Stimulated activated memory B cell treated with anti-CD40 and anti-IgM and Interleukin-4, amounts not matched to agents 10 μg/mL and 1 μg/mL and 100 μg/mL, for 72 hours (primary cell): ENCODE measurements at places on chromosomes 2 and 18.

GRCh38 chr18:63590373-63590772 lies 3.2 kb downstream of the SERPINB13 start:
- ATAC-seq, result no peak

DNA sequence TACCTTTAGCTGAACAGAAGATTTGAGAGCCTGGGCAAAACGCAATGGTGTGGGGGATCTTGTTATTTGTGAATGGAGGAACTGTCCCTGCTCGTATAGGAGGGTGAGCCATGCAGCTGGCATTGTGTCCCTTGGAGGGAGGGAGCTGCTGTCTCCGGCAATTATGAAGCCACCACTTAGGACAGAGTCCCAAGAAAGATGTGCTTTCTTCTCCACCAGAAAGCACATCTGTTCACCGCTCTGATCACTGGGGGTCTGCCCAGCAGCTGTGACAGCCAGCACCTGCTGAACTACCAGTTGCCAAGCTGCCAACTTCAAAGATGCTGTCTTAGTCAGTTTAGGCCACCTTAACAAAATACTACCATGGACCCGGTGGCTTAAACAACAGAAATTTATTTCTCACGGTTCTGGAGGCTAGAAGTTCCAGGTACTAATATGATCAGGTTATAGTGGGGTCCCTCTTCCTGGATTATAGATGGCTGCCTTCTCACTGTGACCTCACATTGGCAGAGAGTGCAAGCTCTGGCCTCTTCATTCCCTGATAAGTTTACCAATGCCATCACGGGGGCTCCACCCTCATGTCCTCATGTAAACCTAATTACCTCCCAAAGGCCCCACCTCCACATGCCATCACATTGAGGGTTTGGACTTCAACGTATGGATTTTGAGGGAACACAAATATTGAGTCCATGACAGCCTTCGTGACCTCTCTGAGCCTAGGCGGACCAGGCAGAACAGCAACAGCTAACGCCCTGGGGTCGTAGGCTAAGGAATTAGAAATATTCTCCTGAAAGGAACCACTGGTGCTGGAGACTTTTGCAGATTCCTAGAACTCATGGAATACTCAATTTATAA lies 148.3 kb downstream of the RHBDD1 start:
- peak; percentile 5 for ATAC-seq

DNA sequence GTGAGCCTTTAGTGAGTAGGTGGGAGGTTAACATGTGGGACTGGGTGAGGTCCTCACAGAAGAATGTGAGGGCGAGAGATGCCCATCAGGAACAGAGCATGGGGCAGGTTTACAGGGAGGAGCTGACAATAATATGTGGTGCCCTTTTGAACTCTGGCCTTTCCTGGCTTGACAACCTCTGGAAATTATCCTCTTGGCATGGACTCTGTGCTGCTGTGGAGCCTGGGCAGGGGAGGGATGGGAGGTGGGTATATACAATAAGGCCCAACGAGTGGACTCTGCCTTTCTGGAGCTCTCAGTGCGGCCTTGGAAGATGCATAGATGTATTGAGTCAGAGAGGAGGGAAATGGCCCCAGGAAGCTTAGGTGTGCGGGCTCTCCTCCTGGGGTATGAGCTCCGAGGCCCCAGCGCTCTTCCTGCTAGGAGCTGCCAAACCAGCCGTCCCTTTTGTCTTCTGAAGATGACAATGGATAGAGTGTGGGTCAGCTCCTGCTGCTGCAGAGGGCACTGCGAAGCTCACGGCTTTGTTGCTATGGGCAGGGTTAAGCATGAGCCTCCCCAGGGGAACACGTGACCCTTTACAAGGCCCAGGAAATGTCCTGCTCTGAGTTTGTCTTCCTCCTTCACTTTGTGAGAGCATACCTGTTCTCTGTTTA lies 8.7 kb upstream of the PSD4 start:
- ATAC-seq, result no peak

DNA sequence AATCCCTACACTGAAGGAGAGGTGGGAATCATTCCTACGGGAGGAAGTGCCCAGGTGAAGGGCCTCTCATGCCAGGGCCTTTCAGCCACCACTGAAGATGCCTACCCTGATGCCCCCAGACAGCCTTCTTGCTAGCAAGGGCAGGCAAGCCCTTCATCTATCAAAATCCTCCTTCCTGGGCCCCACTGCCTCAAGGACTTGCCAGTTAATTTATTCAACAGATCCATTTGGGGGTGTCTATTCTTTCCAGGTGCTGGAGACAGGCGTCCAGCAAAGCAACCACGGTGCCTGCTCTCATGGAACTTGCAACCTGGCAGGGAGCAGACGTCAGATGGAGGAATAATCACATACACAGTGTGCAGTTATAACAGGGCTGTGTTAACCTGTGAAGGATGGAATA lies 95.5 kb downstream of the GYPC start:
- ATAC-seq, result no peak

DNA sequence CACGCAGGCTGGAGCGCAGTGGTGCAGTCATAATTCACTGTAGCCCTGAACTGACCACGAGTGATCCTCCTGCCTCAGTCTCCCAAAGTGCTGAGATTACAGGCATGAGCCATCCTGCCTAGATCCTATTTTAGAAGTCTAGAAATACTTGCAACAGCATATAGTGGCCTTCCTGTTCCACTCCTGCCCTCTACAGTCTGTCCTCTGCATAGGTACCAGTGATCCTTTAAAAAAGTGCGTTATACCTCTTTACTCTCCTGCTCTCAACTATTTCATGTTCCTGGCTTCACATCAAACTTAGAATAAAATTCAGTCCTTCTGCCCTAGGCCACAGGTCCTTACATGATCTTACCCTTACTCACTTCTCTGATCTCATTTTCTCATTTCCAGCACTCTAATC lies 6.0 kb downstream of the COMMD1 start:
- no peak for ATAC-seq

- no peak for ATAC-seq
These were observed 20.2 kb upstream of the ADNP2 start for GRCh38 chr18:80088823-80089222.

DNA sequence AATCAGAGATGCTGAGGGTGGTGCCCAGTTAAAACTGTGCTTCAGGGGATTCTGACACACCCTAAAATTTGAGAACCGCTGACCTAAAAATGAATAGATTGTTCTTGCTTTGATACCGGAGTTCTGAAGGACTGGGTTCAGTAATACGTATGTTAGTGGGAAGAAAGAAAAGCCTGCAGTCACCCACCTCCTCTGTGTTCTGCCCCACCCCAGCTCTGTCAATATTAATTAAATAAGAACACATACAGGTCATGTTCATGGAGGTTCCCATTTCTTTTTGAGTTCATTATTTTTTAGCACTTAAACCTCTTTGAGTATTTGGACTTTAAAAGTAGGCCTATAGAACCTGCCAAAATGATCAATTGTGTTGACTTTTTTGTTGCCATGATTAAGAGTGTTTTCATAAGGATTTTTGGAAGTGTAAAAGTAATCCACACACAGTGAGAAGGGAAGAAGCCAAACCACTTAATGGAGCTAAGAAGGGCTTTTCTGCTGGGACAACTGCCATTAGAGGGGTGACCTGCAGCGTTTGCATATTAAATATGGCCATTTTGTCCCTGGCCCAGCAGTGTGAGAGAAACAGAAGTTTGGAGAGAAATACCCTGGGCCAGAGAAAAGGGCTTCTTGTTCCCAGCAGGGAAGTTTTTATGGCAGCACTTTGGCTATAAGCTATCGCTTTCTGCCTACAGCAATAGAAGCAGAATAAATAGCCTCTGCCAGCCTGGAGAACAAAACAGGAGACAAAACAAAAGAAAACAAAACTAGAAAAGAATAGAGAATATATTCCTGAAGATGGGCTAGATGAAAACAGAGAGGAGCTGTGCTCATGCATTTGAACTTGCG lies 80.7 kb upstream of the RNF152 start:
- no peak for ATAC-seq

DNA sequence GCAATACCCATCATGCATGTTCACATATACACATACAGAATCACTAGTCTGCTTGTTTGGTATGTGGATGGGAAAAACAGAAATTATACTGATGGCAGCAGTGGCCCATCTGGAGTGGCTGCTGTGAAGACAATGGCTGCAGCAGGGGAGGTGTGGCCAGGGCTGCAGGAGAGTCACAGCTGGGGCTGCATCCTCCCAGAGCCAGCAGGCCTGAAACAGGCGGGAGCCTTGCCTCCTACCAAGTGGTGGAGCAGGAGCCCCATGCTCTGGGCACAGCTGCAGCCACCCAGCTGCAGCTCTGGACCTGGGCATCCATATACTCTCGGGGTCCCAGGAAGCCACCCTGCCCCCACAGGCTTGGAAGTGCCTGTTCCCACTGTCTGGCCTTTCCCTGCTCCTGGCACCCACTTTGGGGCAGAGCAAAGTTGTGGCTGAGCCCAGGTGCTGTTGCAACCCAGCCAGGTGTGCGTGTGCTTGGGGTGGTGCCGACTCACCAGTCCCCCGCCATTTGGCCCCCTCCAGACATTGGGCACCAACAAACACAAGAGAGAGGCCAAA lies 136.6 kb downstream of the SPAG16 start:
- ATAC-seq, result peak; percentile 29

DNA sequence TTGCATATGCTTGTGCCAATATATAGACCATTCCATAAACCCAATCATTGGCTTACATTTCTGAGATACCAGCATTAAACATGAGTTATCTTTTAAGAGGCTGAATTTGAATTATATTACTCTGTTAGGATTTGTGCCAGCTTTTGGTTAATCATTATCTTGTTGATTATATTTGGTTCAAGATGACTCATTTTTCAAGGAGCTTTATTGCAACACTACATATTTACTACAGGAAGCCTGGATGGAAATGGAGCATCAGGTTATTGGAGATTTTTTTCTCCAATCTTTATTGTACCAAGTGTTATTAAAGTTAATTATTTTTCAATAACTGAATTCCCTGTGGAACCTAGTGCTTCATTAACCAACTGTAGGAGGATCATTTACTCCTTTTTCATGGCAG lies 26.4 kb downstream of the EML4 start:
- no peak for ATAC-seq

GRCh38 chr18:79560861-79561210 lies 118.8 kb upstream of the CTDP1 start:
- no peak for ATAC-seq

DNA sequence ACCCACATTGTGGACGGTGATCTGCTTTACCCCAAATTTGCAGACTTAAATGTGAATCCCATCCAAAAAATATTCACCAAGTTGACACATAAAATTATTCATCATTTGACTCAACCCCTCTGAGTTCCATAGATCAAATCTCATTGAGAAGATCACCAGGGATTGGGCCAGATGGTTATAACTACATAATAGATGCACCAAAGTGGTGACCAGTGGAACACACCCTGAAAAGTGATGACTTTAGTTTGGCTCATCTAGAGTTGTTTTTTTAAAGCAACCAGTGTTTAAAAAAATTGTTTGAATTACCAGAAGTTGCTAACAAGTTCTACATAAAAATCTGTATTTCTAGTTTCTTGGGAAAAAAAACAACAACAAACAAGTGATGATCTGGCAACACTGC lies 155.0 kb downstream of the PLCL1 start:
- no peak for ATAC-seq

DNA sequence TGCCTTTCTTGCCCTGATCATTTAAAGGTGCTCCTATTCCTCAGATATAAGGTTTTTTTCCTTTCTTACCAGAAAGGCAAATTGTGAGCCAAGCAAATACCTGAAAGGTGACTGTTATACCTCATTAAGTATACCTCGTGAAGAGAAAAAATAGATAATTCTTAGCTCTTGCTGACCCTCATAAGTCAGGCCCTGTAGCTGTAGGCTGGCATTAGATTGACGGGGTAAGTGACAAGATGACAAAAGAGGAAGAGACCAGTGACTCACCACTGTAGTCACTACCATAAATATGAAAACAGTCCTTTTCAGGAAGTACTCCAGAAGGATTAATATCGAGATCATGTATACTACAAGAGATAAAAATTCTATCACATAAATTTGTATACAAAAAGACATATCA lies 104.6 kb downstream of the PTPN4 start:
- ATAC-seq, result peak; percentile 67
